ENCODE measurements at places on chromosomes 1 and 21.

GRCh38 chr1:90149101-90149500 lies 154.2 kb downstream of the ZNF326 start:
- no peak for DNase-seq

GRCh38 chr1:93979718-93980319 lies 70.6 kb upstream of the GCLM start:
- DNase-seq, result peak; percentile 85

- no peak for DNase-seq
These were observed 63.3 kb downstream of the PBX1 start for GRCh38 chr1:164622068-164622845.

DNA sequence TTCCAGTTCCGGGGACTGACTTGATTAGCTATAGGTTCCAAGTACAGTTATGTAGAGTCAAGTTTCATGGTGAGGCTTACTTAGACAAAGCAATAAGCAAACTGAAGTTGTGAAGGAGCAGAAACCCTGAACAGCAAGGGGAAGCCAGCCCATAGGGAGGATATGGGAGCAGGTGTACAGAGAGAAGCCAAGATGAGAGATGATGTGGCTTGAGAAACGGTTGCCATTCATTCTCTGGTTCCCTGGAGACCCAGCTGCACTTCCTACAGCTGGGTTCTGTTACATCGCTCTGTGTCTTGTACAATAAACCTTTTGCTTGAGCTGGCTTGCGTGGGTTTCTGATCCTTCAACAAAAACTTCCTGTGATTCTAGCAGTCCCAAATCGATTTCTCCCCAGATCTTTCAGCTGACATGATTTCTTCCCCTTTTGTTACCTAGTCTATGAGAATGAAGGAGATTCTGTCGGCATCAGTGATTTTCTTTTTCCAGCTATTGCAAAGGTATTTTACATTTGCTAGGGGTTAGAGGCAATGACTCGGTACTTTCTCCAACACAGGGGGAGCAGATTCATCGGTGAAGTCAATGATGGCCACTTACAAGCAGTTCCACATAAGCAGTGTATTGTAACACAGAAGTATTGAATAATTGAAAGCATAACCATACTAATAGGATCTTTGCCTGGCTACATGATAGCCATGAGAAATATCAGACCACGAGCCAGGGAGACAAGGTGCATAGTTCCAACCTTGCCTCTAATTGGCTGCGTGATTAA lies 67.3 kb downstream of the URB2 start:
- DNase-seq, result no peak

DNA sequence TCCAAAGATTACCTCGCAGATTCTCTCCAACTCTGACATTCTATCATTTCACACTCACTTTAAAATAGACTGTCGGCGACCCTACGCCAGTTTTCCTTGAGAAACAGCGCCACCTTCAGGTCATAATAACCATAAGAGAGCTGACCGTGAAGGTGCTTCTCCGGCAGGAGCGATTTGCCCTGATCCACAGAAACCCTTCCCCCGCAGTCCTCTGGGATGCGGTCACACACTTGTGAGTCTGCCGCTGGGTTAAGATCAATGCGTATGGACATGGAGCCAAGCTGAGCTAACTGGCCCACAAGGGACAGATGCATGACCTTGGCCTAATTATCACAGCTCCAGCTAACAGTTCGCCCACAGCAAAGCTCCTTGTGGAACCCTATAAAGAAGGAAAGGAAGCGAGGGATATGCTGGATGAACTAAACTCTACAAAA lies 32.8 kb upstream of the IFNAR2 start:
- DNase-seq, result no peak

DNA sequence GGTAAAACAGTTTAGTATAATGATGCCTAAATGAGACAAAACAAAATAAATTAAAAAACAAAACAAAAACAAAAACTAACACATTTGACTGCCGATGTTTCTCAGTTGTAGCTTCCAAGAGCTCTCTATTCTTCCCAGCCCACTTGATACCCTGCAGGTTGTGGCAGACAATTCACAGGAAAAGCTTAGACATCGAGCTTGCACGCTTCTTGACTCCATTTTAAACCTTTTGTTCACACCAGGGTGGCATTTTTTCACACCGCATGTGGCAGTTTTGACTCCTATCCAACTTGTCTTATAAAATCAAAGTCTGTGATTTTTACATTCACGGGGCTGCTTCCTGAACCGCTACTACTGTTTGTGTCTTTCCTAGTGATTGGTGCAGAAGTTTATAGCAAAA lies 575.9 kb downstream of the USP25 start:
- DNase-seq, result no peak

GRCh38 chr1:192943522-192943921 lies 115.6 kb downstream of the UCHL5 start:
- DNase-seq, result no peak

- DNase-seq, result no peak
These were observed 28.0 kb downstream of the TBX15 start for GRCh38 chr1:118960026-118960561.

GRCh38 chr1:209355415-209355814 lies 228.1 kb upstream of the CAMK1G start:
- DNase-seq, result no peak

DNA sequence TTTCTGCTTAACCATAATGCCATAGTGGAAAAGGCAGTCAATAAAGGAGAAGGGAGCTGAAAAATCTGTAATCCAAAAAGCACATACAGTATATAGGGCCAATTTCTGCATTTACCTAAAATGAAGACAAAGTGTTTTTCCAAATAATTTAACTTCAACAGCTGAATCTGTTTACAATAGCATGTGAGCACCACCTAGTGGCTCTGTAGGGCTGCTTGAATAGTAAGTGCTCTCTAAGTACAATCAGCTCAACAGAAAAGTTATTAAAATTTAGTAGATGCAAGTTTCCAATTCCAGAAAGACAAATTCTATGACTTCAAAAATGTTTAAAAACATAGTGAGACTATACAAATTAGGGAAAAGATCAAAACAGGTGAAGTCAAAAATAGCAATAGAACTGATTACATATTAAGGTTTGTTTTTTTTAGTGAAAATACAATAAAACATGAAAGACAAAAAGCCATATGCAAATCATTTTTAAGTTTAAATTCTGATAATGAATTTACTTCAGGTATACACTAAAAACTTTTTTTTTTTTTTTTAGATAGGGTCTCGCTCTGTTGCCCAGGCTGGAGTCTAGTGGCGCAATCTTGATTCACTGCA lies 220.0 kb downstream of the SETD4 start:
- DNase-seq, result peak; percentile 30

- no peak for DNase-seq
These were observed 33.6 kb downstream of the CAMK1G start for GRCh38 chr1:209617047-209617673.

- no peak for DNase-seq
These were observed 11.9 kb downstream of the TRIM11 start for GRCh38 chr1:228394571-228395394.
